ENCODE measurements at places on chromosomes 4 and X. TPM values are rescaled to one million over a fixed set of nuclear protein-coding genes. Genes with fewer than 3 reads are reported as not detected.

ARMCX4 gene
- total RNA-seq: 1.3 TPM

GRCh38 chr4:119748853-119749252 lies 120.2 kb upstream of the PDE5A start:
- no peak for DNase-seq

SRPX2 gene
- total RNA-seq: not detected

DNA sequence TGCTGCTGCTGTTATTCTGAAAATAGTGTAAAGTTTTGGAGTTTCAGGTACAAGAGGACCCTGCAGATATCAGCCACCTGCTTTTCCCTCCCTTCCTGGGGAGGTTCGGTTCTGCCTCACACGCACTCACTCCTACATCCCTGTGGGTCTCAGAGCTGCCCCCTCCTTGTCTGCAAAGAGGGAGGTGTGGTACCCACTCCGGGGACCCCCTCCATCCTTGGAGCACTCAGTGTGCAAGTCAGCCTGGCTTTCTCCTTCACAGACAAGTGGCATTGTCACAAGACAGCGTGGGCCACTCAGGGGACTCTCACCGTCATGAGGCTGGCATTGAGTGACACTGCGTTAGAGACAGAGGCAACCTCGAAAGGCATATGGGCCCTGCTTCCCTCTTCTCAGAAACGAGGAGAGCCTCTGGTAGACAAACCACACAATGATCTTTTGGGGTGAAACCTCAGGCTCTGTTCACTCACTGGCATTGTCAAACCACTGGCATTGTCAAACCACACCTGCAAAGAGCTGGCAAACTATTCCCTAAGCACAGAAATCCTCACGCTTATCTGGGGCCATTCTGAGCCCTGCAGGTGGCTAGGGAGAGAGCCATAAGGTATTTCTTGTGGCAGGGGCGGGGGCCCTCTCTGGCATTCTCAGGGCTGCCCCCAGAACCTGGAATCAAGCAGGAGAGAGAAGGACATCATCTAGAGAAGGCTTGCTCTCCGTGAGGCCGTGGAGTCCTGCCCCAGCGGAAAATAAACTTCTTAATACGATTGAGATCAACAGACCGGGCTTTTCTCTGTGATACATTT lies 285.0 kb downstream of the SHOX start:
- DNase-seq: peak; percentile 50

UGT2B10 gene
- not detected for total RNA-seq

CHIC1 gene
- total RNA-seq: 6.9 TPM

GRCh38 chr4:112593438-112594133 lies 43.1 kb downstream of the ZGRF1 start:
- DNase-seq: no peak

MAGEA2B gene
- total RNA-seq: not detected

ARHGAP36 gene
- not detected for total RNA-seq

TSPAN7 gene
- 0.12 TPM for total RNA-seq

HPSE gene
- total RNA-seq: 24.6 TPM

FAM9B gene
- total RNA-seq: not detected

DNA sequence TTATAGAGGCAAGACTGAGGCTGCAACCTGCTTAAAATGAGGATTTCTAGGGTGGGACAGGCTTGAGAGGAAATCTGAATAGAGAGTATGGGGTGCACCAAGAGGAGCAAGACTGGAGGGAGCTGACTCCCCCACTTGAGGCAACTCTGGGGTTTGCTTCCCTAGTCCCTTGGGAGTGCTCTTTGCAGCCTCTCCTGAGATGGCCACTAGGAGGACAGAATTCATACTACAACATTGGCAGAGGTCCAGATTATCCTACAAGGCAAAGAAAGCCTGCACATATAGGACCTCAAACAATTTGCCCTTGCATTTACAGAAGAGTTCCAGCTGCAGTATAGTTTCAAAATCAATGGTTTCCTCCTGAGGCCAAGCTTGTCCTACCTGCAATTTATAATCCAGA lies 830.9 kb downstream of the TECRL start:
- no peak for DNase-seq

DNA sequence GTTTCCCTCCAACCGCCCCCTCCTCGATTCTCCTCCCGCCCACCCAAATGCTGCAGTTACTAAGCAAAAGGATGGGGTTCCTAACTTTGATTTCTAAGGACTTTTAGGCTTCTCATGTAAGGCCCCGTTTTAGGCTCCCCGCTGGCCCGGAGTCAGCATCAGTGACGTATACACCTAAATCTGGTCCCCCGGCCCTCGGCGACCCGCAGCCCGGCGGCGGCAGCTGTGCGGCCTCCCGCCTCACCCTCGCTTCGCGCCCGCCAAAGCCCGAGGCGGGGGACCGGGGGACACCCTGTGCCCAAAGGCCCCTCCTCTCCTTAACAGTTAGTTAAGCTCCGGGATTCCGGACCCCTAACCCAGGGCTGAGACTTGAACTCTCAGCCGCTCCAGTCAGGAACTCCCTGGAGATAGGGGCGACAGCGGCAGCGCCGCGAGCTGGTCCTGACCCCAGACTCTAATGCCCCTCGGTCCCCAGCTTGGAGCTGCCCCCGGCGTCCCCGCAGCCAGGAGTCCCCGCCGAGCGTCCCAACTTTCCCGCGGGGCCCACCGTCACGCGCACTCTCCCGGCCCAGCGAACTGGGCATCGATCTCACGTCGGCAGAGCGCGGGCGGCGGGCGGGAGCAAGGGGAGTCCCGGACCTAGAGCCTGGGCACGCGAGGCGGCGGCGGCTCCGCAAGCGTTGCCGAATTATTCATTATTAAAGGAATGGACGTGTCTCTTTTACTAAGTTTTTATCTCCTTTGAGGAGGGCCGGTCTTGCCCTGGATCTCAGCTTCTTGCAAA lies 1.5 kb upstream of the NR3C2 start:
- DNase-seq: peak; percentile 14

DDX53 gene
- not detected for total RNA-seq

LRIT3 gene
- total RNA-seq: 0.20 TPM

DNA sequence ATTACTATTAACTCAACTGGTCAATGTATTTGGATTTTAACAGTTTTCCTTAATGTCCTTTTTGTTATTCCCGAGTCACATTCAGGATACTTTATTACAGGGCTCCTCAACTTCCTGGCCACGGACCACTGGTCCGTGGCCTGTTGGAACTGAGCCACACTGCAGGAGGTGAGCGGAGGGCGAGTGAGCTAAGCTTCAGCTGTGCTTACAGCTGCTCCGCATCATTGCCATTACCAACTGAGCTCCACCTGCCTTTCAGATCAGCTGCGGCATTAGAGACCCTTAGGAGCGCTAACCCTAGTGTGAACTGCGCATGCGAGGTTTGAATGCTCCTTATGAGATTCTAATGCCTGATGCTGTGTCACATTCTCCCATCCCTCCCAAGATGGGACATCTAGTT lies 591.7 kb downstream of the CCSER1 start:
- no peak for DNase-seq

CDKL2 gene
- 1.00 TPM for total RNA-seq

- no peak for DNase-seq
These were observed 18.5 kb downstream of the ADRA2C start for GRCh38 chr4:3784454-3785291.

GRCh38 chr4:173169428-173170181 lies 994 bp downstream of the GALNT7 start:
- peak; percentile 62 for DNase-seq

GRCh38 chrX:68511255-68511654 lies 12.4 kb downstream of the YIPF6 start:
- DNase-seq: peak; percentile 39

- no peak for DNase-seq
These were observed 23.3 kb upstream of the GPR50 start for GRCh38 chrX:151153086-151153485.

GRCh38 chrX:139559383-139560042 lies 29.0 kb downstream of the F9 start:
- peak; percentile 30 for DNase-seq

MGAT4D gene
- total RNA-seq: not detected

DNA sequence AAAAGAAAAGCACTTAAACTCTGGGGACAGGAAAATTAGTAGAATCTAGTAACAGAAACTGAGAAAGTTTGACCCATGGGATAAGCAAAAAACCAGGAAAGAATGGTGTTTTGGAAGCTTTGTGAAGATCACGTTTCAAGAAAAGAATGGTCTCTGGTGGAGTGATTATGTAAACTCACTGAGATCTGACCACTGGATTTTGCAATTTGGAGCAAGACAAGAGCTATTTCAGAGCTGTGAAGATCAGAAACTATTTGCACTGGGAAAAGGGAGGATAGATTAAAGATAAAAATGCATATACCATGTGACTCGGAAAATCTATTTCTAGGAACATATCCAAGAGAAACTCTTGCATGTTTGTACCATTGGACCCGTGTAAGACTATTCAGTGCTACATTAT lies 4.3 kb downstream of the TMPRSS11D start:
- DNase-seq: no peak

CC2D2A gene
- total RNA-seq: not detected

GRCh38 chr4:174362340-174362739 lies 78.6 kb downstream of the CEP44 start:
- no peak for DNase-seq

GRCh38 chr4:139188648-139189416 lies 11.8 kb upstream of the ELF2 start:
- no peak for DNase-seq

CYSLTR1 gene
- 20.8 TPM for total RNA-seq

DNA sequence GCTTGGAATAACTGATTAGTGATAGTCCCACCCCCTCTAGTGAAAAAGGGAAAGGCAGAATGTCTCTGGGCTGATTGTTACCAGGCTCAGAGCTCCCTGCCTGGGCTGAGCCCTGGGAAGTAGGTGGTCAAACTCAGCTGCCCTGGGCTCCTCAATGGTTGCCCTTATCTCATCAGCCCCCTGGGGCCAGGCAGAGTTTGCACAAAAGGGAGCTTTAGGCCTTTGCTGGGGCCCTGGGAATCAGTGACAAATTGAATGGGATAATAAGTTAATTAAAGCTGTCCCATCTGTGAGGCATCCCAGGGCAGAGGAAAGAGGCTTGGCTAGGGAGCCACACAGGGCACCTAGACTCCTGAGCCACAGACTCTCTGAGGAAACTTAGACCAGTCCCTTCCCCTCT lies 89.0 kb downstream of the EFNB1 start:
- DNase-seq: no peak

NAA11 gene
- not detected for total RNA-seq

GRCh38 chrX:131747173-131747572 lies 203.3 kb downstream of the OR13H1 start:
- no peak for DNase-seq

DNA sequence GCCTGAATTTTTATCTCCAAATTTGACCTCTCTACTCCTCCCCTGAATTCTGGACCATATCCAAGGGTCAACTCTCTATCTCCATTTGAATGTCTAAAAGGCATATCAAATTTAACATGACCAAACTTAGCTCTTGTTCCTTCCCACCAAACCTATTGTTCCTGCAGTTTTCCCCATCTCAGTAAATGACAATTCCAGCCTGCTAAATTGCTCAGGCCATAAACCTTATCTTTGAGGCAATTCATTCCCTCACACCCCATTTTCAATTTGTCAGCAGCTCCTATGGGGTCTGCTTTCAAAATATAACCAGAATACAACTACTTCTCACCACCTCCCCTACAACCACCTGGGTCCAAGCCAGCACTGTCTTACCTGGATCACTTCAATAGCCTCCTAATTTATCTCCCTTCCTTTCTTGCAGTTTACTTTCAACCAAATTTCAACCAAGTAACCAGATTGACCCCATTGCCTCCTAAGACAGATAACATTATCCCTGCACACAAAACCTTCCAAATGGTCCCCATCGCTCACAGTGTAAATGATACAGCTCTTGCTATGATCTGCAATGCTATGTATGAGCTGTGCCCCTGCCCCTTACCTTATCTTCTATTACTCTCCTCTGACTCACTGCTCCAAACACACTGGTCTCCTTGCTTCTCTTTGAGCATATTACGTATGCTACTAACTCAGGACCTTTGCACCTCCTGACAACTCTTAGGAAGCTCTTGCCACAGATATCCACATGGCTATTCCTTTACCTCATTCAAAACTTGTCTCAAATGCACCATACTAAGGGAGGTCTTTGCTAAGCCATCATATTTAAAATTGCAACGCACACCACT lies 66.0 kb downstream of the CAMK2D start:
- DNase-seq: no peak

DNA sequence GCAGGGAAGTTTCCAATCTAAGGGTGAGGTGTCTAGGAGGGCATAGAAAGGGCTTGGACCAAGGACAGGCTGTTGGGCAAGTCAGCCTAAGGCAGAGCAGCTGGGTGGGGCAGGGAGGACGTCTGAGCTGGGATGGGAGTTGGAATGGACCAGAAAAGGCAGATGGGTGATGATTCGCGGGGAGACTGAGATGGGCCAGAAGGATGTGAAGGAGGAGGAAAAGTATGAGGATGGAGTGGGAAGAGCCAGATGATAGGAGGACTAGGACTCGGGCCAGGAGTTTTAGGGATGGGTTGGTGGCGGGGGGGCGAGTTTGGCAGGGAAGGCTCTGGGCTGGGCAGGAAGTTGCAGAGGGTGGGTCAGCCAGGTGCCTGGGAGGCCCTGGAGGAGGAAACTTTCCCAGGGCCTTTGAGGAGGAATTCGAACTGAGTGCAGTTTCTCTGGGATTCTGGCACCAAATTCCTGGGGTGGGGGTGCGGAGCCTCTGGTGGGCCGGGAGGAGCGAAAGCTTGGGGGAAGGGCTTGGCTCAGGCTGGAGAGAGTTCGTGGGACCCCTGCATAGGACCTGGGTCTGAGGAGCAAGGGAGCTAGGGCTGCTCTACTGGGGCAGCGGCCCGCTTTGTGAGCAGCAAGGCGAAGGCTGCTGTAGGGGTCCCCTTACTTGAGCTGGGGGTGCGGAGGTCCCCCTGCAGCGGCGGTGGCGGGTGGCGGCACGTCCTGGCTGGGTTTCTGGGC lies 8.7 kb upstream of the TIMP1 start:
- no peak for DNase-seq

DNA sequence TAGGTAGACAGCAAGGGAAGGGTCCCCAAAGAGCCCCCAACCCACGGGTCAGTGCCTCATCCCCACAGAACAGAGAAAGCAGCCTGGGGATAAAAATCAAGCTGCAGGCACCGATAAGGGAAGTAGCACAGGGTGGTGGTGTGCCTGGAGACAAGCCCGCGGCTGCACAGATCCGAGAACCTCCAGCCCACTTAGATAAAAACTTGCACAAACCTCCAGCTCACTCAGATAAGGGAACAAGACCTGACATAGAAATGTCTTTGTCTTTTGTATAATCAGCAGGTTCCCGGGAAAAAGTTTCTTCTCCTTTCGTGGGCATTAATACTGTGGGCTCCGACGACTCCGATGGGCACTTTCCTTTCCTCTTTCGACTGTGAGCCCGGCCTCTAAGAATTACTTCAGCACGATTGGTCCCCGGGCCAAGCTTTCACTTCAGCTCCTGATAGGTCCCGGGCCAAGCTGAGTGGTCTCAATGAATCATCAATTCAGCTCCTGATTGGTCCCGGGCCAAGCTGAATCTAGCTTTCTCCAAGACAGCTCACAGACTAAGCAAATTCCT lies 32.4 kb downstream of the PRDX4 start:
- DNase-seq: peak; percentile 5

TEX11 gene
- total RNA-seq: not detected

CLGN gene
- 0.21 TPM for total RNA-seq
